GM23338 (cell line): ENCODE measurements at places on chromosomes 16 and 17. TPM values are rescaled to one million over a fixed set of nuclear protein-coding genes. Genes with fewer than 3 reads are reported as not detected.

GRCh38 chr17:76246080-76247066, 6.1 kb upstream of the RNF157 start:
- DNase-seq = no peak
- peaks cover 21% of the 10 kb centered on the region for H3K27me3 ChIP-seq
- H3K4me1 ChIP-seq = peaks cover 2% of the 10 kb centered on the region
- no peak overlapping the region for H3K4me3 ChIP-seq

GRCh38 chr17:48728232-48729231, at the start of gene HOXB13:
Gene HOXB13, minus strand, starts transcription at chr17:48728750. Its CDS starts 157 bp downstream, at chr17:48728593.
- H3K4me1 ChIP-seq = peaks cover 27% of the 10 kb centered on the region; the same call in 1 of the 2 replicates
- DNase-seq = peak; percentile 77
- peak within 1 kb of the TSS; percentile 50 for H3K4me3 ChIP-seq
- no peaks in the 10 kb centered on the region for H3K36me3 ChIP-seq
- no peak within 1 kb of the TSS for H3K27ac ChIP-seq

DNA sequence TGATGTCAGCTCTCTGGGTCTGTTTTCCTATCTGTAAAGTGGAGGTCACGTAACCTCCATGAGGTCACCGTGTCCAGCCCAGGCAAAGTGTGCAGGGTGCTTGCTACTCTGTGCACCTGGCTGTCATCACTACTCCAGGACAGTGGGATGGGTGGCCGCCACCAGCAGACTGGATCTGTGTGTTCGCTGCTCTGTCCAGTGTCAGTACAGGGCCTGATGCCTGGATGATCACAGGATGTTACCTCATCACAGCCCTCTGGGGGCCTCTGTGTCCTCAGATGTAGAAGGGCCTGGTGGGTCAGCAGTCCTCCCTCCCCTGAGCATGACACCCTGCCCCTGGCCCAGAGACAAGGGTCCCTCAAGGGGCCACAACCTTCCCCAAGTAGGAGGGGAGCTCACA, 80.0 kb downstream of the KCNJ18 start:
- no peaks in the 10 kb centered on the region for H3K4me1 ChIP-seq
- H3K4me3 ChIP-seq = no peak overlapping the region
- H3K27me3 ChIP-seq = no peaks in the 10 kb centered on the region
- no peaks in the 10 kb centered on the region for H3K36me3 ChIP-seq
- H3K27ac ChIP-seq = no peak overlapping the region

GRCh38 chr16:4283441-4283840, 10.6 kb upstream of the TFAP4 start:
- peaks cover 5% of the 10 kb centered on the region; the same call in 1 of the 2 replicates for H3K4me1 ChIP-seq
- H3K27ac ChIP-seq = no peak overlapping the region
- H3K27me3 ChIP-seq = no peaks in the 10 kb centered on the region
- H3K4me3 ChIP-seq = no peak overlapping the region

DNA sequence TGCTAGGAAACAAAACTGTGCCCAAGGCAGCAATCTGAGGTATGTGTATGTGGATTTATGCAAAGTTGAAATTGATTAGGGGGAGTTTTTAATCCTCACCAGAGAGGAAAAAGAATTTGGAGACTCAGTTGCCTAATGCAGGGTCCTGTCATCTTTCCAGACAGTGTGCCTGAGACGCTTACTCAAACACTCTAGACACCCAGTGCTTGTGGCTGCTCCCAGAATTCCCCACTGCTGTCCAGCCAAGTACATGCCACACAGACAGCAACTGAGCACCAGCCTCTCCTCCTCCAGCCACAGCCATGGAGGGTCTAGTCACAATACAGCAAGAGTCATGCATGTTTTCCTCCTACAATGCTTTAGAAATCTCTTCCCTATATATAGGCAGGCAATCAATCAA, 118.1 kb downstream of the HIC1 start:
- no peaks in the 10 kb centered on the region for H3K27me3 ChIP-seq
- H3K4me3 ChIP-seq = no peak overlapping the region
- H3K27ac ChIP-seq = peak overlapping the region; percentile 67
- DNase-seq = no peak
- no peaks in the 10 kb centered on the region; the same call in 1 of the 2 replicates for H3K36me3 ChIP-seq

DNA sequence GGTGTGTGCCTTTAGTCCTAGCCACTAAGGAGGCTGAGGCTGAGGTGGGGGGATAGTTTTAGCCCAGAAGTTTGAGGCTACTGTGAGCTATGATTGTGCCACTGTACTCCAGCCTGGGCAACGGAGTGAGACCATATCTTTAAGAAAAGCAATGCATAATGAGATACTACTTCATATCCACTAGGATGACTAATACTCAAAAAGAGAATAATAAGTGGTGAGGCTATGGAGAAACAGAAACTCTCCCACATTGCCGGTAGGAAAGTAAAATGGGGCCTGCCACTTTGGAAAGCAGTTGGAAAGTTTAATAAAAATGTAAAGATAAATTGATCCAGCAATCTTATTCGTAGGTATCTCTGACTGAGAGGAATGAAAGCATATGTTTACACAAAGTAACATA, 4.6 kb upstream of the NPIPB2 start:
- no peak overlapping the region for H3K27ac ChIP-seq
- H3K4me3 ChIP-seq = no peak overlapping the region
- no peak for DNase-seq
- H3K36me3 ChIP-seq = no peaks in the 10 kb centered on the region
- H3K4me1 ChIP-seq = 0 out of 2 replicates have a peak, but pooled peaks cover 6% of the 10 kb centered on the region

- H3K27me3 ChIP-seq = no peaks in the 10 kb centered on the region
- DNase-seq = no peak
- H3K27ac ChIP-seq = no peak overlapping the region
- no peak overlapping the region for H3K4me3 ChIP-seq
- H3K36me3 ChIP-seq = no peaks in the 10 kb centered on the region
Measured at GRCh38 chr16:80682421-80683070, 121.9 kb downstream of the CDYL2 start.

DNA sequence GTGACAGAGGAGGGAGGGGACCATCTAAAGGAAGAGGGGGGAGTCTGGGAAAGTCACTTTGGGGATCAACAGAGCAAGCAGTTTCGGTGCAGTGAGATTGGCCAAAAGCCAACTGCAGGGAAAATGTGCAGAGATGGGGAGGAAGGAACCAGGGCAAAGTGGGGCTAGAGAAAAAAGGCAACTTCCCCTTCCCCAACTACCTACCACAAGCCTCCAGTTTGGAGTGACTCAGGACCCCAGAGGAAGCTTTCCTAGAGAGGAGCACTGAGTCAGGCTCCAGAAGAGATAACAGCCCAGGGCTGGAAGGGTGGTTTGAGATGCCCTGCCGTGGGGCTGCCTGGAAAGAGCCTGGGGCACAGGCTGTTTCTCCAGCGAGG, 6.9 kb upstream of the CD300LD start:
- H3K4me3 ChIP-seq = no peak overlapping the region
- no peak overlapping the region for H3K27ac ChIP-seq

DNA sequence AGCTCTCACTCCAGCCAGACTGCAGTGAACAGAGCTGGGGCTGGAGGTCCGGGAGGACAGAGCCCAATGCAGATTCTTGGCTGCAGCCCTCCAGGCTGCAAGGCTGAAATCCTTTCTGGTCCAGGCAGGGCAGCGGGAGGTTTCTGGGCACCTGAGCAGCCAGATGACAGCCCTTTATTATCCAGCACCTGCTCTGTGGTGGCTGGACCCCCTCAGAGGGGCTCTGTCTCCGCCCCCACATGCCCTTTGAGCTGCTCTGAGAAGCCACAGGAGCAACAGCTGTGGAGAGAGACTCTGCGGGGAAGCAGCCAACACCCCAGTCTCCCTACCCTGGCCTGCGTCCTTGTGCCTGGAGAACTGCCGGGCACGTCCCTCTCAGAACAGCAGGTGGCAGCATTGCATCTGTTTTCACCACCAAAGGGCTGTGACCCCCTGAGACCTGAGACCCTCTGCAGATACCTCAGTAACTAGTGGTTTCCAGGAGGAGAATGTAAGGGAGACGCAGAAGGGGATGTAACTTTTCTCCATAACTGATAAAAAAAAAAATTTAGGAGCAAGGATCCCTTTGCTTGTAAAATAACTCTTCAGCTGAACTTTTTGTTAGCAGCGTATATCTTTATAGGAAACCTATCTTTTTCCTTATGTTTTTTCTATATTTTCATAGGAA, 3.7 kb upstream of the CNP start:
- H3K4me3 ChIP-seq = no peak overlapping the region
- H3K27me3 ChIP-seq = 0 out of 2 replicates have a peak, but pooled peaks cover 3% of the 10 kb centered on the region
- no peaks in the 10 kb centered on the region for H3K36me3 ChIP-seq
- H3K27ac ChIP-seq = no peak overlapping the region

DNA sequence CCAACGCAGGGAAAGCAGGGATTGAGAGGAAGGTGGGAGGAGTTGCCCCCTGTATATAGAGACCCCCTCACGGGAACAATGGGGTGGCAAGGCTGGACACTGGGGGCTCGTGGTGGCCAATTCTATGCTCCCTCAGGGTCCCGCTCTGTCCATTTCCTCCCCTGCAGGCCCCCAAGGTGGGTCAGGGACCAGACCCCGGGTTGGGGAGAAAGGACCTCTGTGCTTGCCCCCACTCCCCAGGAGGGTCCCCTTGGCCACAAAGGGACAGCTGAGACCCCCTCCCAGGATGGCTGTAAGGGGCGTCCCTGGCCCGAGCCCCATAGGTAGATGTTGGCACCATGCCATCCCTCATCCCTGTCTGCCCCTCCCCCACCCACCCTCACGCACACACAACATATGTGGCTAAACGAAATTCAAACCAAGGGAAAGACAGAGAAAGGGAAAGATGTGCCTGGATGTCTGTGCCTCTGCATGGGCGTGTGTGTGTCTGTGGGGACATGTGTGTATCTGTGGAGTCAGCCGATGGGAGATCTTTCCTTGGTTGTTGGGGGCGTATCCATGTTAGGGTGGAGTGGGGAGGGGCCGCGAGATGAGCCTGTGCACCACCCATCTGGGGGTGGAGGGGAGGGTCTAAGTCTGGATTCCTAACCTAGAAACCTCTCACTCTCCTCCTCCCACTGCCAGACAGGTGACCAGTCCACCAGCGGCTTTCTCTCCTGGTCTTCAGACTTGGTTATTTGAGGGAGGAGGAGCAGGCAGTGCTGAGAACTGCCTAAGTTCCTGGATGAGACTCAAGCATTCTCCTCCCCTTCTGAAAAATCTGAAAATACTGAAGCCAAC, 642 bp upstream of the NEUROD2 start:
- peaks cover 19% of the 10 kb centered on the region for H3K4me1 ChIP-seq
- H3K4me3 ChIP-seq = no peak overlapping the region
- DNase-seq = no peak
- no peaks in the 10 kb centered on the region for H3K36me3 ChIP-seq

DNA sequence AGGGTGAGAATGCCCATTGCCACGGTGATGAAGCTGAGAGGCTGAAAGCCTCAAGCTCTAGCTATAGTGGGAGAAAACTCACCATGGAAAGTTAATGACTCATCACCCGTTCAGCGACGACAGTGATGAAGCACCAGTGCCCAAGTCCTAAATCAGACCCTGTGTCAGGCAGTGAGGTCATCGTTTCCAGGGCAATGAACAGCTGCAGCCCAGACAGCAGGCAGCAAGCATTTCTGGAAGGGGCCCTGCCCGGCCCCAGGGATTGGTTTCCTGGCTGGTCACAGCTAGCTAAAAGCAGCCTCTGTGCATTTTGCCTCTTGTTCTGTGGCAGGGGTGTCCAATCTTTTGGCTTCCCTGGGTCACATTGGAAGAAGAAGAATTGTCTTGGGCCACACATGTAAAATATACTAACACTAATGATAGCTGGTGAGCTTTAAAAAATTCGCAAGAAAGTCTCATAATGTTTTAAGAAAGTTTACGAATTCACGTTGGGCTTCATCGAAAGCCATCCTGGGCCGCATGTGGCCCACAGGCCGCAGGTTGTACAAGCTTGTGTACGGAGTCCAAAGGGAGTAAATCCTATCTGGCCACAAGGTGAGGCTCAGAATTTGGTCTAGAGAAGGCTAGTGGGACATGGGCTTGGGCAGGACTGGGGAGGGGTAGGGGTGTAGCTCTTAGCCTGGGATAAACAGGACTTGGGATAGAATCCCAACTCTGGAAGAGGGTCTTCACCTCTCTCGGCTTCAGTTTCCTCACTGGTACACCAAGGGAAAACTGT, 40.6 kb downstream of the MIS12 start:
- DNase-seq = no peak
- no peak overlapping the region for H3K27ac ChIP-seq
- H3K36me3 ChIP-seq = no peaks in the 10 kb centered on the region
- no peaks in the 10 kb centered on the region for H3K27me3 ChIP-seq
- H3K4me3 ChIP-seq = no peak overlapping the region

DNA sequence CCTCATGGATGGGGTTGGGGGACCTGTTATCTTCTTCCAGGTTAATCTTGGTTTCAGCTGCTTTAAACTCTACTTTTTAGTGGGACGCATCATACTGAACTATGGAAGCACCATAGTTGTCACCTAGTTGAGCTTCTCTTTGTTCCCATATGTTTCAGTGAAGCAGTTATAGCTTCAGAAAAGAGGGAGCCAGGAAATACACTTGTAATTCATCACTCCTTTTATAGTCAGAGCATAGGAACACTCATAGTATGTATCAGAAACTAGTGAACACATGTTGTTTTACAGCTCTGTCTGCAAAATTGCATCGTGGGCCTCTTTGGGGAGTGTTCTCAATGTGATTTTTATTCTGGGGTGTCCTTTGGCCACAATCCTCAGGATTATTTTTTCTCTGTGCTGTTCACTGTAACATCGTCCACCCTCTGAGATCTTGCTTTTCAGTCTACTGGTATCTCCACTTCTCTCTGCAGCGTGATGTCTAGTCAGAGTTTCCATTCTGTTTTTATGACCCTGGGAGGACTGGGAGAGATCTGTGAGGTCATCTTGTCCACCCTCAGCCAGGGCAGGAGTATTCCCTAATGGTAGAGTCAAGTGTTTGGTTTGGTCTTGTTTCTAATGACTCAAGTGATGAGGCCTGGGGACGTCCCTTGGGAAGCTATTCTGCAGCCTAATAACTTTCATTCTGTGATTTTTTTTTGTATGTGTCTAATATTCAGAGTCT, 585.4 kb downstream of the WWOX start:
- no peaks in the 10 kb centered on the region for H3K36me3 ChIP-seq
- DNase-seq = no peak
- no peaks in the 10 kb centered on the region for H3K27me3 ChIP-seq
- H3K4me3 ChIP-seq = no peak overlapping the region

GRCh38 chr17:74181341-74181740, 22.1 kb upstream of the RPL38 start:
- H3K36me3 ChIP-seq = no peaks in the 10 kb centered on the region
- DNase-seq = no peak
- no peak overlapping the region for H3K4me3 ChIP-seq
- H3K27ac ChIP-seq = no peak overlapping the region
- H3K4me1 ChIP-seq = no peaks in the 10 kb centered on the region

DNA sequence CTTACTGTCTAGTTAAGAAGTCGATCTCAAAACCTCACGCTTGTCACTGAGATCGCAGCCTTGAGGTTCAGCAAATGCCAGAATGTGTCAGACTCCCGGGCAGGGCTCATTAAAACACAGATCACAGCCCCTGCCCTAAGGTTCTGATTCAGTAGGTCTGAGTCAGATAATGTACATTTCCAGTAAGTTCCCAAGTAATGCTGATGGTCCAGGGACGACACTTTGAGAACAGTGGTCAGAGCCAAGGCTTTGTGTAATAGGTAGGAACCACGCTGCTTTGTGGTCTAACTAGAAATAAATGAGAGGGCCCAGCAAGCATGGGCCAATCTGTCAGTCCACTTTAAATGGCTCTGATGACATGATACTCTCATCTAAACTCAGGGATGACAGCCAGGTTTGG, 228.6 kb downstream of the ZFHX3 start:
- H3K27ac ChIP-seq = no peak overlapping the region
- H3K27me3 ChIP-seq = no peaks in the 10 kb centered on the region
- H3K4me3 ChIP-seq = no peak overlapping the region
- no peaks in the 10 kb centered on the region for H3K4me1 ChIP-seq

The CCL16 gene
- total RNA-seq = not detected in 2 replicates

The LGALS9B gene
- total RNA-seq = not detected in 2 replicates

The ATAD5 gene
- total RNA-seq = 22.7 and 24.2 TPM in 2 replicates

The WRAP53 gene
- 27.1 and 28.1 TPM in 2 replicates for total RNA-seq

The DOC2A gene
- total RNA-seq = 7.5 and 10.0 TPM in 2 replicates

The ABCA9 gene
- total RNA-seq = not detected in 2 replicates
